ENCODE measurements at places on chromosomes 6 and 20.

DNA sequence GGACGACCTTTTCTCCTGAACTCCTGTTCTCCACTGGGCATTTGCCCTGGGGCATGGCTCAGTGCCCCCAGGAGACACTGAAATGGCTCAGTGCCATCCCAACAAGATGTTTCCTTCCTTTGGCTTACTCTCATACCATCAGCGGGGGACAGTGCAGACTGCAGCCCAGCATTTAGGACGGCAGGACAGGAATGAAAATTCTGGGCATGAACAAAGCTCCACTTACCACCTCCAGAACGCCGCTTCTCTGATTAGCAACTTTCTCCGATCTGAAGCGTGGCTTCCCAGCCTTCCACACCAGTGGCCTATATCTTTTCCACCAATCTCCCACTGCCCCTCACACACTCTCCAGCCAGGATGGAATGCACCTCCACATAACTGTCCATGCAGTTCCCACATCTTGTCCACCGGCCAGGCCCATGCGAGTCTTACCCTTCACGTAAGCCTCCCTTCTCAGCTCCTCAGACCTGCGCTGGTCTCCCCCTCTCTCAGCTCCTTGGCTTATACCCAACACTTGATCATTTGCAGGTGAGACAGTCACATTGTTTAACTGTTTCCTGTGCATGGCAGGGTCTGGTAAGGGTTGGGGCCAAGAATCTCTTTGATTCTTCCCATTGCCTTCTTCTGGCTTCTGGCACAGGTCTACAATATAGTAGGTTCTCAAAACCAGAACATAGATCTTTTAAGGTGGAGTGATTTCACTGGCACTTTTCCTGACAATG is 114.5 kb downstream of the FYN start:
- DNase-seq, result no peak

DNA sequence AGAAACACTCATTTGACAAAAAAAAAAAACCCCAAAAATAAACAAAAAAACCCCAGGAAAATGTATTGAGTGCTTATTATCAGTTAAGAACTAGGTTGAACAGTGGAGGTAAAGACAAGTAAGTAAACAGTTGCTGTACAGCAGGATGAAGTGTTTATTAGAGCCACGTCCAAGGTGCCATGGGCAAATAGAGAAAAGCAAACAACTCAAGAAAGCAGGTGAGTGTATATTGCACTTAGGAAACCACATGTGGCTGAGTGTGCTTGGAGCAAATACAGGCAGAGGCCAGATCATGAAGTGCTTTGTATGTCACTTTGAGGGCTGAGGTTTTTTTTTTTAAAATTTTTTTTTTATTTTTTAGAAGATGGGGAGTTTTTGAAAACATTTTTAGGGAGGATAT is 98.3 kb downstream of the MACROD2 start:
- no peak for DNase-seq

GRCh38 chr6:14713008-14713960 is 532.6 kb upstream of the JARID2 start:
- no peak for DNase-seq

DNA sequence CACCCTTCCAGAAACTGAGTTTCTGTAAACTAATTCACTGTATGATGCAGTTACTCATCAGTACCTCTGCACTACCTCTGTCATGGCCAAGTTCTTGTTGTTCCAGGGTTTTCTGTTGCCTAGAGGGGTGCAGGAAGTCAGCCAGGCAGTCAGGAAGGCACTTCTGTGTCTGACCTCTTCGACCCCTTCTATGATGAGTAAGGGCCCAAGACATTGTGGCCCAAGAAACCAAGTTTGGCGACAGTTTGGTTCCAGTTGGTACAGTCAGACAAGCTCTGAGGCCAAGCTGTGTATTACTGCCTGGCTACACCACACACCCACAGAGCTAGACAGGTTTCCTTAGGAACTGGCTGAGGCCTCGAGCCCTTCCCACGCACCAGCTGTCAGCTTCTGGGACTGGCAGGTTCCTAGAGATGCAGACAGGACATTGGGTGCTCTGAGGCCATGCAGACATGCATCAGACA is 41.2 kb downstream of the TRAF3IP2 start:
- no peak for DNase-seq

DNA sequence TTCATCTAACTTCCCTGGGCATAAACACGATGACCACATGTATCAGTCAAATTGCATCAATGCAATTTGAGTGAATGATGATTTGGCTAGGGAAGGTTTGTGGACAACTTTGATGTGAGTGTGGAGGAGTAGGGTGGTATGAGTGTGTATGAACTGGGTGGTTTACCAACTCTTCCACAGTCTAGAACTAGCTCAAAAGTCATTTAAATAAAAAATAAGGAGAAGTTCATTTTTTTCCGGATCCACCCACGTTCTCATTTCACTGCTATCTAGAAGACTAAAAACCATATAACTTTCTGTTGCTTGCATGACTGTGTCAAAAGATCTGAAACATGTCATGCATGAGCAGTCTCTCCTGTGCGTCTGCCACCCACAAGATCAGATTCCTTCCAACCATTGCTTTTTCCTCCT is 23.6 kb downstream of the SLC35D3 start:
- no peak for DNase-seq

GRCh38 chr20:47849006-47849405 is 63.7 kb upstream of the SULF2 start:
- DNase-seq, result no peak

DNA sequence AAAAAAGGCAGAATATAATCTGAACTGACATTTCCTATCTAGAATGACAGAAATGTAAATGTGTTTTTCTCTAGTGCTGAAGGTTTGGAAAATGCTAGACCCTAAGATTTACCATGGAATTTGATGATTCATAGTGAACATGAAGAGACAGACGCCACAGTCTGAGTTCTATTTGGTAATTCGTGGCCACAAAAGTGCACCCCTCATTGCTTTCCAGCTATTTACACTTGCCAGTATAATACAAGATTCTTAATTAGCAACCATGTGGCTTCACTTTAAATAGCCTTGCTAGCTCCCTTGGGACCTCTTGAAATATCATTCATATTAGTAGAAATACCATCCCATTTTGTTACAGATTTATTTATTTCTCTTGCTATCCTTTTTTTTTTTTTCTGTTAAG is 636.8 kb downstream of the PRKN start:
- DNase-seq, result no peak

DNA sequence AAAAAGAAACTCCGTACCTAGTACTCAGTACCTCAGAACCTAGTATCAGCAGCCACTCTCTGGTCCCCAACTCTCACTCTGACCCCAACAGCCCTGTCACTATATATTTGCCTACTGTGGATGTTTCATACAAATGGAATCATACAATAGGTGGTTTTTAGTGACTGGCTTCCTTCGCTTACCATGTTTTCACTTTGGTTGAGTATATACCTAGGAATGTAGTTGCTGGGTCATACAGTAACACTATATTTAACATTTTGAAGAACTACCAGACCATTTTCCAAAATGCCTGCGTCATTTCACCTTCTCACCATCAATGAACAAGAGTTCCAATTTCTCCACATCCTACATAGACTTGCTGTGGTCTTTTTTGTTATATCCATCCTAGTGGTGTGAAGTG is 283.2 kb downstream of the GMDS start:
- no peak for DNase-seq

DNA sequence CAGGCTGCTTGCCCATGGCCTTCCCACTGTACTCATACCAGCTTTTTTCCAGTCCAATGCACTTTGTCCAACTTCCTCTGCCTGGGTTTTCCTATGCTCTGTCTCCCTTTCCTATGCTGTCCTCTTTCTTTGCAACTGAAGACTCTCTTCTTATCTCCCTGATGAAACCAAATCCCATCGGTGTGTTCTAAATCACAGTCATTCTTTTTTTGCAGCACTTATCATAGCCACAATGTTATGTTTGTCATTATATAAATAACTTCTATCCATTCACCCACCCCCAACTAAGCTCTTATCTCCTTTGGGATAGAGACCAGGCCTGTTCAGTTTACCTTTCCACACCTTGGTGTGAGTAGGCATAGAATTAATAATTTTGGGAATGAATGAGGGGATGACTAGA is 121.0 kb downstream of the GPX5 start:
- DNase-seq, result no peak

GRCh38 chr6:168113226-168113625 is 34.2 kb upstream of the FRMD1 start:
- no peak for DNase-seq

GRCh38 chr6:47780510-47781356 is 1.1 kb upstream of the OPN5 start:
- DNase-seq, result no peak

GRCh38 chr6:31831350-31832215 is 4.0 kb downstream of the HSPA1B start:
- DNase-seq, result no peak

- no peak for DNase-seq
Measured at GRCh38 chr6:38035478-38035877, 216.0 kb downstream of the ZFAND3 start.

DNA sequence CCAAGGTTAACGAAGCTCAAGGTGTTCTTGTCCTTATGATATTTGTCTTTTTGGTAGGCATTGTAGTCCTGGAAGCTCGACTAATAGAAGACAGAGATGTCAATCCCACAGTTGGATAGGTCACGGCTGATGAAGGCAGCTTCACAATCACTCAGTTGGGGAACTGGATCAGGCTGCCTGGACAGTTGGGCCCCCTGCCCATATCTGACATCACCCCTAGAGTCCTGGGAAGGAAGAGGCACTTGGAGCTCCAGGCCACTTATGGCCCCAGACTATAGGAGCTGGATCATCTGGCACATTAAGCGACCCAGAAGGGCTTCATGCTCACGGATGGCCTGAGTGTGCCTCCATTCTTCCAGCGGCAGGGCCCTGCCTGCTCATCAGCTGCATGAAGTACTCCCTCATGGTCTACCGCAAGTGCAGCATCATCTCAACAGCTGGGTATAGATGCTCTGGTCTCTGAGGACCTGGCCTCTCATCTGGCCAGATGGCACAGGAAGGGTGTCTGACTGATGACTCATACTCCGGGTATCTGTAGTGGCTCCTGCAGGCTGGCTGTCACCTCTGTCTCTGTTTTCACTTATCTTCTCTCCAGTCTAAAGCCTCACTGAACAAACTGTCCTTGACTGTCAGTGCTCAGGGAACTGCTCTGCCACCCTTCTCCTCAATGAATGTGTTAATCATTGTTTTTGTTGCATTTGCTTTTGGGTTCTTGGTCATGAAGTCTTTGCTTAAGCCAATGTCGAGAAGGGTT is 29.2 kb upstream of the SSR1 start:
- no peak for DNase-seq

DNA sequence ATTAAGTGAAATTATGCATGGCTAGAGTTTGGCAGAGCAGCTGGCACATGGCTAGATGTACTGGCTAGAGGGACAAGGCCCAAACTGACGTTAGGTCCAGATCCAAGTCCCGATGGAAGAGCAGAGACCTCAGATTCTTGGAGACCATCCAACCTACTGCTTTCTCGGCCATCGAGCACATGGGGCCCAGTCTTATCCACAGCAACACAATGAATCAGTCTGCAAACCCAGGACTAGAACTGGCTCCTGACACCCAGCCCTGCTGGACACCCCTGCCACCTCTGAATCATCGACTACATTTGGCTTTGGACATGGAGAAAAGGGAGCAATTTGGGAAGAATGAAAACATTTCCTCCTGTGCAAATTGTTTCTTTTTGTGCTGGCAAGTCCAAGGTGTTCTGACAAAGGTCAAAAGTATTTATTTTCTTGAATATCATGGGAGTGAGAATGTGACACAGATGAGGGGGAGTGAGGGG is 23.9 kb upstream of the YWHAB start:
- no peak for DNase-seq

GRCh38 chr20:16123623-16124022 is 449.6 kb downstream of the KIF16B start:
- DNase-seq, result no peak

DNA sequence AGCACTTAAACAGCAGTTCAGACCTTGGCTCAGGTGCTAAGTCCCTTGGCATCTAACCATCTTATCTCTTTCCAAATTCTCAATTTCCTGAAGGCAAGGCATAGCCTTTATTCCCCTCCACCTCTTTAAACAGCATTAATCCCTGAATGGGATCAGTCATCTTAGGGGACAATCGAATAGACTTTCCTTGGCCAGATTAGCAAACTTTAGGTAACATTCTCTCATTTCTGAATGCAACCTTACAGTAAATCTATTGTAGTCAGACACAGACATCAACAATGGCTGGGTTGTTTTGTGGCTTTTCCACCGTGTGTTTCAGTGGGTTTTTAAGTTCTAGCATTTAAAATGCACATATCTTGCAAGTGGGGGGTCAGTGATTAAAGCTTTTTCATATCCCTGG is 56.8 kb downstream of the ATP9A start:
- DNase-seq, result no peak

GRCh38 chr6:169213814-169214520 is 39.7 kb downstream of the THBS2 start:
- DNase-seq, result no peak

DNA sequence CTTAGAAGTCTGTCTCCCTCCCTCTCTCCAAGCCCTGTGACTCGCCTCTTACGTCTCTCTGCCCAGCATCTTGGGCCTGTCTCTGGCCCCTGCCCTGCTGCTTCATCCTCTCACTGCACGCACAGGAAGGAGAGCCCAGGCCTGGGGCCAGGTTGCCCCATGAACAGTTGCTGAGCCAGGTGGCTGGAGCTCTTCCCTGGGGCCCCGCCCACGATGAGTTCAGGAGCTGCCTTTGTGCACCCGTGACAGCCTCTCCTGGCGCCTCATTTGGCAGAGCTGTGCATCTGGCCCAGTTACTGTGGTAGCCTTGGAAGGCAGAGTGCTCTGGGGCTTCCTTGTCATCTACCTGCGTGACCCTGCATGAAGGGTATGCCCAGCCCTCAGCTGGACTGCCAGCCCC is 44.5 kb downstream of the SLC52A3 start:
- DNase-seq, result no peak
